ENCODE measurements at places on chromosomes 5 and 9.

DNA sequence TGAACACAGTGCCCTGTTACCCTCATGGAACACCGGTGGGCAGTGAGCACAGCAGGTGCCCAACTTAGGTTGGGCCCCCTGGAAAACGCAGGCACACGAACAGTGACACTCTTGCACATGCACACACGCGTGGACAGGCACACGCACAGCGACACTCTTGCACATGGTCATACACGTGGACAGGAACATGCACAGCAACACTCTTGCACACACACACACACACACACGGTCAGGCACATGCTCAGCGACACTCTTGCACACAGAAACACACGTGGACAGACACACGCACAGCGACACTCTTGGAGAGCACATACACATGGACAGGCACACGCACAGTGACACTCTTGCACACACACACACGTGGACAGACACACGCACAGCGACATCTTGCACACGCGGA lies 559.4 kb upstream of the ADAMTS16 start:
- no peak for DNase-seq

DNA sequence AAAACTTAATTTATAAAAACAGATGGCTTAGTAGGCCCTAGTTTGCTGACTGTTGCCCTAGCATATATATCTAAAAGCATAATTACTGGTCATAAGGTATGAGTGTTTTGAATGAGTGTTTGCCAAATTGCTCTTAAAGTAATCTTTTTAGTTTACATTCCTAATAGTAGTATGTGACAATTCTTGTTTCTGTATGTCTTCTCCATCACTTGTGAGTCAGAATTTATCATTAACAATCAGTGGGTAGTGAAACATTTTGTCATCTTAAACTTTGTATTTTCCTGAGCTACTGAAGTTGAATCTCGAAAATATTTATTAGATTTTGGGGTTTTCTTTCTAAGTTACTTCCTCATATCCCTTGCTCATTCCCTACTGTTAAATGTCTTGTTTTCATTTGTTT lies 49.6 kb downstream of the APC start:
- DNase-seq = no peak

- no peak for DNase-seq
Measured at GRCh38 chr9:135601988-135602387, 37.4 kb downstream of the GLT6D1 start.

GRCh38 chr9:72649127-72649442 lies 127.7 kb downstream of the TMC1 start:
- no peak for DNase-seq

DNA sequence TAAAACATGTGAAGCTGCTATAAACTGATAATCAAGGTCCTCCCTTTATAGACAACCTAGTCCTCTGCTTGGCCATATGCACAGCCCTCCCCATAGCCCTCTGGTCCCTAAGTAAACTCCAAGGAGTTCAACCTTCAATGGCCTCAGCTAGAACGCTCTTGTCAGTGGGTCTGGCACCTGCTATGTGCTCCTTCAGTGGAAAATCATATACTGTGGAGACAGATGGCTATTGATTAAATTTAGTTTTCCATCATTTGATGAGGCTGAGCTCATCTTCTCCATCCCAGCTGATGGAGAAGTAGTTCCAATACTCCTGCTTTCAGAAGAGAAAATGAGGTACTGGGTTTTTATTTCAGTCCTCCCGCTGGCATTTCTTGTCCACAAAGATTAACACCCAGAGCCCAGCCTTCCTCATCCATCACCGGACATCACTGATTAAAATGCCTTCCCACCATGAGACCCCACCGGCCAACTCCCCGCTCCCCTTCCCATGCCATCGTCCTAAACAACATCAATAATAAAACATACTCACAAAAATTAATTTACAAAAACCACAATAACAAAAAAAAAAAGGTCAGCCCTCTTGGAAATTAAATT lies 134.6 kb downstream of the TRIM32 start:
- DNase-seq = no peak

GRCh38 chr9:123940721-123941523 lies 11.0 kb upstream of the DENND1A start:
- DNase-seq = no peak

DNA sequence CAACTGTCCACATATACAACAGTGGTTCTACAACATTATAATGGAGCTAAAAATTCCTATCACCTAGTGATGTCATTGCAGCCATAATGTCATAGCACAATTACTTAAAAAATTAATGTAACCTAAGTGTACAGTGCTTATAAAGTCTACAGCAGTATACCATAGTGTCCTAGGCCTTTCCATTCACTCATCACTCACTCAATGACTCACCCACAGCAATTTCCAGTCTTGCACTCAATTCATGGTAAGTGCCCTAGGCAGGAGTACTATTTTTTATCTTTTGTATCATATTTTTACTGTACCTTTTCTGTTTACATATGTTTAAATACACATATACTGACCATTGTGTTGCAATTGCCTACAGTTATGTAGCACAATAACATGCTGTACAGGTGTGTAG lies 9.6 kb upstream of the PUM3 start:
- DNase-seq = no peak

DNA sequence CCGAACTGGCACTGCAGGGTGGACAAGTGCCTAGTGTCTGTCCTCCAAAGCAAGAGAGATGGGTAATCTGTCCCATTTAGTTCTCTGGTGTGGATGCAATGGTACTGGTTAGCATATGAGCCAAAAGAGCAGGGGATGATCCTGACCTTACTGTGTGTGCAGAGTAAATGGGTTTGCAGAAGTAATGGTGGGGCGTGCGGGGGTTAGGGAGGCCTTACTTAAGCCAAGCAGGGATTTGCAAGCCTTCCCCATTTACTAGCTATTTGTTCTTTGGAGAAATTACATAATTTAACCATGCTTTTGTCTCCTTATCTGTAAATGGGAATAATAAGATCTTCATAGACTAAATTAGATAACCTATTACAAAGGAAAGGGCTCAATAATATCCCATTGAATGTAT lies 19.9 kb upstream of the LCP2 start:
- no peak for DNase-seq

GRCh38 chr5:105931881-105932421 lies 1738.8 kb downstream of the EFNA5 start:
- no peak for DNase-seq

GRCh38 chr5:113330533-113331208 lies 104.1 kb downstream of the TSSK1B start:
- DNase-seq = peak; percentile 26
